ENCODE measurements at places on chromosomes 4 and X.

- DNase-seq, result no peak
Measured at GRCh38 chr4:16019649-16020048, 56.7 kb upstream of the FGFBP2 start.

DNA sequence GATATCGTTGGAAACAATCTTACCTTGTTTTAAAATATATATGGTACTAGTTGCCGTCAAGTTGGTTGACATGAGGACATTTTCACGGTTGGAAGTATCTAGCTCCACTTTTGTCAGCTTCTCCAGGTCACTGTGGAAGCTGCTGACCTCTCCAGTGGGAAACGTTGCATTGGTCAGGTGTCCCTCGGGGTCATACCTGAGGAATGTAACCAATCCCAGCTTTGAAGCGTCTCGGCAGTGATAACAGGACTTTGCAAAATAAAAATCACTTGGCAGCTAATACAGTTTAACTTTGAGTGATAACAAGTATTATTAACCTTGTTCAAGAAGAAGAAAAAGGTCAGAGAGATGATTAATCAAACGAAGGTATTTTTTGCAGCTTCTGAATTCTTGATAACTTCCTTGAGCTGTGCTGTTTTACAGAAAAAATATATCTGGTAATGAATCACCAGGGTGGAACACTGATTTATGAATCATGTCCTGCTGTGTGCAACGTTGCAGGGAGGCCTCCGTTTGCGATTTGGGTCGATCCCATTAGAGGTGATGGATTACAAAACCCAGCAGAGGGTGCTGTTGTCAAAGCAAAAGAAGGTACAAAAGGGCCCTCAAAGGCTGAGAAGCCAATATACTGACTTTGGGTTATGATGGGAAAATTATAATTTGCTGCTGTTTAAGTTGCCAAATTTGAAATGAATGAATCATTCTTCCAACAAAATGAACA is 60.1 kb downstream of the SH2D1A start:
- DNase-seq, result peak; percentile 65

DNA sequence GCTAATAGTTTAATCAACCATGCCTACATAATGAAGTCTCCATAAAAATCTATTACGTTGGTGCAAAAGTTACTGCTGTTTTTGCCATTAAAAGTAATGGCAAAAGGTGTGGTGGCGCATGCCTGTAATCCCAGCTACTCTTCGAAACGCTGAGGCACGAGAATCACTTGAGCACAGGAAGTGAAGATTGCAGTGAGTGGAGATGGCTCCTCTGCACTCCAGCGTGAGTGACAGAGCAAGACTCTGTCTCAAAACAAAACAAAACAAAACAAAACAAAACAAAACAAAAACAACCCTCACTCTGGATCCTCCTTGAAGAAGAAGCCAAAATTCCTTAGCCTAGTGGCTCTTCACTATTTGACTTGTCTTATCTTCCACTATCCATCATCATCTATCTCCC is 78.0 kb downstream of the MSN start:
- DNase-seq, result no peak

- no peak for DNase-seq
Measured at GRCh38 chrX:102043380-102043779, 82.1 kb upstream of the TCEAL2 start.

GRCh38 chrX:41350150-41350975 is 16.4 kb downstream of the DDX3X start:
- DNase-seq, result no peak

DNA sequence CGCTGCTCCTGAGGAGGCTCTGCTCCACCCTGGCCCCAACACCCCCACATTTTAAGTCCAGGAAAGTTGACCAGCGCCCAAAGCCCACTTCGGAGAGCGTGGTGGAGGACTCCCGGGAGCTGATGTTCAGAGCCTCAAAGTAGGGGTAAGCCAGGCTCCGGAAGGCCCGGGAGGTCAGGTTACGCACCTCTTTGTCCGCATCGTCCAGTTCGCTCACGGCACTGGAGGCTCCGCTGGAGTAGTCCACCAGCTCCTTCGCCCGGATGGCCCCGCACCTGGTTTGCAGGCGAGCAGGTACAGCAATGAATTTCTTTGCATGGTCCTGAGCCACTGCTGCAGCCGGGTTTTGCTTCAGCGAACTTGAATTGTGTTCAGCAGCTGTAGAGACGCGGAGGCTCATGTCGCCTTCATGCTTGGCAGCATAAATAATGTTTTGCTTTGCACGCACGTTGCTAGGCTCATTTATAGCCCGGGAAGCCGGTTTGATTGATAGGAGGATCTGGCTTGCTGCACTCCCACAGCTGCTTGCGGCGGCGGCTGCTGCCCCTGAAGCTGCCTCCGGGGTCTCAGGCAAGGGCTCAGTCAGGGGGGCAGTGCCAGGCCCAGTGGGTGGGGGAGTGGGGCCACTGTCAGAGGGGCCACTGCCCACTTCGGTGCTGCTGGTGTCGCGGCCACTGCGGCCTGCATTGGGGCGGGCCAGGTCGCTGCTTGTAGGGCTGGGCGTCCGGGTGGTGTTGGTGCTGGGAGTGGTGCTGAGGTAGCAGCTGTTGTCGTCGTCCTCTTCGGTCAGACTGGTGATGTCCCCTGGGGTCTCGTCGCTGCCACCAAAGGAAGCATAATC is 4.8 kb downstream of the C4orf54 start:
- no peak for DNase-seq

GRCh38 chr4:17511509-17511949 is 361 bp downstream of the QDPR start:
- peak; percentile 33 for DNase-seq

DNA sequence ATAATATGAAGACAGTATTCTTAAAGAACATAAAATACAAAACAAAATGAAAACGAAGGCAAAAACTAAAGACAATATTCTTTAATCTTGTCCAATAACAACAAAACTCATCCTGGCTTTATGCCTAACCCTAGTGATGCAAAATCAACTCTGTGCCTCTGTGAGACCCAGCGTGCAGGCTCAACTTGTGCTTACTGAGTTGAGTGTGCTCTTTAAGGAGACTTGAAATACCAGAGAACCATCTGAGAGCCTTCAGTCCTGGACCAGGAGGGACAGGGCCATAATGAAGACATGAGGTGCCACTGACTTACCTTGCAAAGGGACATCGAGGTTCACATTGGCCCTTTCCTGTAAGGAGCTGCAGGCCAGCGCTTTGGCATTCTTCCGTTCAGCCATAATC is 77.1 kb downstream of the NSUN7 start:
- DNase-seq, result no peak

DNA sequence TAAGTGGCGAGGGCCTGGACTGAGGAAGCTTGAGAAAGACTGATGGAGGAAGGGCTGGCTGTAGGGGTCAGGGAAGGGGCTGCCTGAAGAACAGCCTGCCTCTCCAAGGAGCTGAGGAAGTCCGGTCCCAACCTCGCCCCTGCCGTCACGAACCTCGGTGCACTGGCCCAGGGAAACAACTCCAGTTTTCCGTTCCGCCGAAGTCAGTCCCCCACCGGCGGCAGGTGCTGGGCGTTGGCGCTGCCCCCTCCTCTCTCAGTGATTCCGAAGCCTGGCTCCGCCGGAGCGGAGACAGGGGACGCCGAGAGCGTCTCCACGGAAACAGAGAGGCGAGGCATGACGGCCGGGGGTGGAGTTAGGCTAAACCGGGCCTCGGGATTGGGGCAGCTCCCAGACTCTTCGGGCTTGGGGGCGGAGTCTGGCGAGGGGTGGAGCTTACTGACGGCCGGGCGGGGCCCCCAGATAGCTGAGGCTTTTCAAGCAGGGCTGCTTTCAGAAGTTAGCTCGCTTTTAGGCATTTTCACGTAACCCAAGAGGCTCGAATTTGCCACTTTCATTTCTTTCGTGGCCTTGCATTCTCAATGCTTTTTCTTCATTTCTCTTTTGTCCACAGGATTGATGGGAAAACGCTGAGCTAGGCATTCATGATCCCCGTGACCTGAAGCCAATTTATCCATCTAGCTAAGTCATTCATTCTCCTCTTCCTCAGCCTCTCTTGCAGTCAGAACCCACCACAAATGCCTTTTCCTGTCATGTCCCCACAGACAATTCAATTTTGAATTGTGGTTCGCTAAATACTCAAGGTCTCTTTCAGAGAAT is at the start of gene TTC29:
TSS of gene TTC29 (minus strand) at position 309 of the 819 bp plus-strand sequence. CDS start 5,969 bp downstream, outside the sequence.
- DNase-seq, result peak; percentile 95

DNA sequence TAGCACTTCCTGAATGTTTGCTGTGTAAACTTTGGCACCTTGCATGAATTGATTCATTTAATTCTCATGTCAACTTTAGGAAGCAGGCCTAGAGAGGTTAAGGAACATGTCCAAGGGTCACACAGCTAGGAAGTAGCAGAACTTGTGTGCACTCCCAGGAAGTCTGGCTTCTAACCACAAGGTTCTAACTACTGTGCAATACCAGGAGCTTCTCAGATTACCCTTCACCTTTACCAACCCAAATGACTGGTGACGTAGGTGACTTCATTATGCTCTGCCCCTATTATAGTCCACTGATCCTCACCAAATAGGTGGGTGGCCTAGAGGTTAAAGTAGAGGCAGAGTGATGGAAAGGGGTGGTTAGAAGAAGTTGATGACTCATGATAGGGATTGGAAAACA is 14.4 kb downstream of the AR start:
- DNase-seq, result no peak

- peak; percentile 18 for DNase-seq
Measured at GRCh38 chr4:6873291-6873690, 36.3 kb upstream of the TBC1D14 start.

GRCh38 chr4:92791871-92792440 is 488.2 kb downstream of the GRID2 start:
- no peak for DNase-seq

- DNase-seq, result no peak
Measured at GRCh38 chrX:1946974-1947373, 332.1 kb downstream of the ASMT start.

DNA sequence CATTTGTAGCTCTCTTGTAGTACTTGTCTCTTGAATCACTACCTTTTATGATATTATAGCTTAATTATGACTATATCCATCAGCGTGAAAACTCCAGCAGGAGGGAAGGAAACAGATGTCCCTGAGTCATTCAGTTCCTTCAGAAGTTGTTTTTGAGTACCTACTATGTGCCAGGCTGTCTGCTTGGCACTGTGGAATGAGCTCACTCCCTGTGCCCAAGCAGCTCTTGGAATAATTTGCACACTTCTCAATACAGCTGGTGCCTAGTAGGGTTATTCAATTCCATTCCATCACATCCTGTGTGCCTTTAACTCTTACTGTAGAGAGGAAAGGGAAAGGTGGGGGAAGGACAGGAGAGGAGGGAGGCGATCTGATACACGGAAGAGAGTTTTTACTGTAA is 77.1 kb downstream of the NFKB1 start:
- DNase-seq, result no peak

DNA sequence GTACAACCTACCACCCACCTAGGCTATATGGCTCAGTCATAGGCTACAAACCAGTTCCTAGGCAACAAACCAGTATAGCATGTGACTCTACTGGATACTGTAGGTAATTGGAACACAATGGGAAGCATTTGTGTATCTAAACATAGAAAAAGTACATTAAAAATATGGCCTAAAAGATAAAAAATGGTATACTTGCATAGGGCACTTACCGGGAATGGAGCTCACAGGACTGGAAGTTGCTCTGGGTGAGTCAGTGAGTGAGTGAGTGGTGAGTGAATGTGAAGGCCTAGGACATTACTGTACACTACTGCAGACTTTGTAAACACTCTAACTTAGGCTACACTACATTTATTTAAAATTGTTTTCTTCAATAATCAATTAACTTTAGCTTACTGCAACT is 139.2 kb upstream of the RBPJ start:
- no peak for DNase-seq

All from NCI-H526 (cell line).